ENCODE measurements at places on chromosomes 11 and 22. TPM values are rescaled to one million over a fixed set of nuclear protein-coding genes. Genes with fewer than 3 reads are reported as not detected.
A peak's percentile ranks its signal among the peaks of the same experiment; 100 is the strongest.

The CRYBA4 gene
- not detected for total RNA-seq

The ELFN2 gene
- 0.57 TPM for total RNA-seq

The TYMP gene
- 49.6 TPM for total RNA-seq

GRCh38 chr11:862081-862661, 19.5 kb downstream of the TSPAN4 start:
- no peaks in the 10 kb centered on the region for H3K27me3 ChIP-seq
- H3K4me1 ChIP-seq, result no peaks in the 10 kb centered on the region
- DNase-seq, result no peak
- H3K27ac ChIP-seq, result no peak overlapping the region

DNA sequence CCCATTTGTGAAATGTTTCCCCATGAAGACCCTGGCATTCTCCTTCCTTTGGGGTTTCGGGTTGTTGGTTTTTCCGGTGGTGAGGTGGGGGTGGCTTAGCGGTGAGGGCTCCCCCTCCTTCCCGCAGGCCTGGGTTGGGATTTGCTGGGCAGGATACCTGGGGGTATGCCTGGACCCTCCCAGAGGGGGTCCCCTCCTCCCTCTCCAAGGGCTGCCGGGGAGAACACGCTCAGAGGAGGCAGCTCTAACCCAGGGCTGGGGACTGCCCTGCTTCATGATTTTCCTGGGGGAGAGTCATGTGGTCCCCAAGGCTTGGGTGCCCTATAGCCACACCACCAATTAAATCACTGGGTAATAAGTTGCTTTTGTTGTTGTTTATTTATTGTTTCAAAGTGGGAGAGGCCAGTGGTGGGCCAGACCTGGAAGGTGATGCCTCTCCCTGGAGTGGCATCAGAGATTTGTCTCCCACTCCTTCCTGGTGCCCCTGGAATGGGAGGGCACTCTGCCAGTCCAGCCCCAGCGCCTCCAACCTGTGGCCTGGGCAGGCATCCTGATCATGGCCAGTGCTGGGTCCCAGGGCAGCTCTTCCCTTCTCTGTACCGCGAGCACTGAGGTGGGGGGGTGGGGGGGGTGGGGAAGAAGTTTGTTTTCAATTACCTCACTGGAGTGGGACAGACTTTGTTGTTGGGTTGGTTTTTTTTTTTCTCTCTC, 1.3 kb upstream of the CLCF1 start:
- H3K4me3 ChIP-seq, result no peak overlapping the region
- H3K27me3 ChIP-seq, result peaks cover 28% of the 10 kb centered on the region
- H3K36me3 ChIP-seq, result no peaks in the 10 kb centered on the region
- H3K4me1 ChIP-seq, result peaks cover 23% of the 10 kb centered on the region
- no peak for DNase-seq

GRCh38 chr11:76574406-76574805, 96.1 kb downstream of the LRRC32 start:
- no peak for DNase-seq
- H3K27me3 ChIP-seq, result peaks cover 5% of the 10 kb centered on the region
- no peaks in the 10 kb centered on the region for H3K4me1 ChIP-seq
- no peaks in the 10 kb centered on the region for H3K36me3 ChIP-seq
- no peak overlapping the region for H3K27ac ChIP-seq
- H3K4me3 ChIP-seq, result no peak overlapping the region

DNA sequence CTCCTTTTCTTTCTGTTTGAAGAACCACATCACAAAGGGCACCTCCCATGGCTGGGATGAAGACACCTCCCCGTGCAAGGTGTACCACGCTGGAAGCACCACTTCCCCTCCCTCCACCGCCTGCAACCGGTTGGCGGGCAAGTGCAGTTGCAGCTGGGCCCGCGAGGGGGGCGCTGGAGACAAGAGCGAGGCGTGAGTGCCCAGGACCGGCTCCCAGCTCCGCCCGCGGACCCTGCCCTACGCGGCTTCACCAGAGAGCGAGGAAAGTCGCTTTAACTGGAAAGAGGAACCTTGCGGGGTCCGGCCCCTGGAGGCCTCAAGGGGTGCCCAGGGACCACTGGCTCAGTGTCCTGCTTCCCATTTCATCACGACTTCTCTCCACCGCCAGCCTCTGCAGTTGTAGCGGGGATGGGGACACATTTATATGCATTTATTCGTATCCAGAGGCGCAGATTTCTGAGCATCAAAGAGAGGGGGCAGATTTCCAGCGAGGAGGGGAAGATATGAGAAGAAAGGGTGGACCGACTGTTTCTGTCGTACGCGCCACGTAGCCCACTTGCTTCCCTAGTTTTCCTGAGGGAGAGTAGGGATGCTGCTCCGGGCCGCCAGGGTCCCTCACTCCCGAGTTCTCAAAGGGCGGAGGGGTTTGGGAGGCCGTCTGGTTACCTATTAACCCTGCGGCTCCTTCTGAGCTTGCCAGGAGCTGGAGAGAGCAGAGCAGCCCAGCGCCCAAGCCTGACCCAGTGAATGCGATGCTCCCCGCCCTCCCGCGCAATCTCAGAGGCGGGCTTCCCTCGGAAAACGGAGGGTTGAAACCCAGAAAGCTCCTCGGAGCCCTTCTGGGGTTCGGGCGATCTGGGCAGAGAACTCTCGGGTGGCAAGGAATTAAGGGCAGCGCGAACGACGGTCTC, 3.5 kb downstream of the ESAM start:
- H3K4me1 ChIP-seq, result peaks cover 30% of the 10 kb centered on the region
- peak overlapping the region; percentile 56 for H3K4me3 ChIP-seq
- DNase-seq, result peak; percentile 80

- DNase-seq, result no peak
- no peaks in the 10 kb centered on the region for H3K27me3 ChIP-seq
- H3K4me1 ChIP-seq, result no peaks in the 10 kb centered on the region
Observed at GRCh38 chr22:11616811-11617210, 3911.2 kb upstream of the OR11H1 start.

All from activated naive CD4-positive, alpha-beta T cell treated with anti-CD3 and anti-CD28 coated beads for 36 hours (primary cell).